Stimulated activated CD4-positive, alpha-beta T cell treated with anti-CD3 and anti-CD28 coated beads, Interleukin-15, amount 100 ng/mL, for 1 hour (primary cell): ENCODE measurements at places on chromosomes 12 and 14.

DNA sequence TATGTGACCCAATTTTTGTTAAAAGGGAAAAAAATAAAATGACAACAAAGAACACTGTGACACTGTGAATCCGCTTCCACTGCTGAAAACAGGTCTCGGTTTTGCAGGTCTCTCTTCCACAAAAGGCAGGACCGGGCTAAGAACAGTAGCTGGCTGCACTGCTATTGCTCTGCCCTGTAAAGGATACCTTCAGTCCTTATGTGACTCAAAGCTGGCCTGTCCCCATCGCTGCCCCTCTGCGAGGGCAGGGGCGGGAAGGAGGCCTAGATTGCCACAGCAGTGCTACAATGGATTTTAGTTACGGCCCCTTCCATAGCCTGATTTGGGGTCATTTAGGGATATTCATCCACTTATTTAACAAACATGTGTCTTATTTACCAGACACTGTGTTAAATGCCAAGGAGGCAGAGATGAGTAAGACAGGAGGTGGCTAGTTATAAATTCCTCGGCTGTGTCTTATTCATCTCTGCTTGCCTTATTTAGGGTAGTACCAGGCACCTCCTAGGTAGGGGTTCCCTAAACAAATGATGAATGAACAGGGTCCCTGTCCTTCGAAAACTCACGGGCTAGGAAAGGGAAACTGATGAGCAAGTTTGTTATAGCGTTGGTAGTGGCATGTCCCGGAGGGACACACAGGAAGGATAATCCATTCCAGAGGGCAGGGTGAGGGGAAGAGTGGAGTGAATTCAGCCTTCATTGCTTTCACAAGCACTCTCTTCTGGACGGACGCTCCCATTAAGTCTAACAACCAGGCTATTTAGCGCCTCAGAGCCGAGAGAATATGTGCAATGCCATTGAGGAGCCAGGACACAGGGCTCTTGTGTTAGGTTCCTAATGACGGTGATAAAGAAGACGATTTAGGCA lies 73.3 kb downstream of the EID3 start:
- DNase-seq = no peak

- DNase-seq = no peak
Measured at GRCh38 chr12:118337194-118337838, 35.4 kb downstream of the TAOK3 start.

GRCh38 chr14:72574715-72575114 lies 319.2 kb downstream of the DPF3 start:
- no peak for DNase-seq

- no peak for DNase-seq
Measured at GRCh38 chr14:96735526-96735925, 61.7 kb upstream of the VRK1 start.

DNA sequence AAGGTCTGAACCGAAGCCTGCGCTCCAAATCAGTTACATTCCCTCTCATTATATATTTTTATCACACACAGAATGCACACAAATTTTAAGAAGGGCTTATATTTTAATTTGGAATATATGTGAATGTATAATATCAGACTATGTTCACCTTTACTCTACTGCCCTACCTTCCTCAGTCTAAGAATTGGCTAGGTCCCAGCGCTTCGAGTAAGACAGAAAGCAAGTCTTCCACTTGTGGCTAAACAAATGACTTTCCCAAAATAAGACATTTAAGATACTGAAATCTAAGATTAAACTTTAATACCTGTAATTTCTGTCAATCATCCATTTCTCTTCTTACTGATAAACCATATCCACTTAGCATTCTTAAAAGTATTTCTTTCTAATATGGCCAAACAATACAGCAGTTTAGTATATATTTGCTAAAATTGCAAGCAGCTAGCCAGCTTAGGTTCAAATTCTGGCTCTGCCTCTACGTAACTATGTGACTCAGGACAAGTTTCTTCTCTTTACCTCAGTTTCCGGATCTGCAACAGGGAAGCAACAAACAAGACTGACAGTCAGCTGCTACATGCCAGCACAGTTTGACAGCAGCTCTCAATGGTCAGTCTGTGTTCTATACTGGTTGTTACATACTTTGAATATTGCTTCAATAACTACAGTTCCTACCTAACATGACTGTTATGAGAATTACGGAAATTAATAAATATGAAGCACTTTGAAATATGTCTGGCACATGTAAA lies 2.0 kb downstream of the INTS13 start:
- no peak for DNase-seq

DNA sequence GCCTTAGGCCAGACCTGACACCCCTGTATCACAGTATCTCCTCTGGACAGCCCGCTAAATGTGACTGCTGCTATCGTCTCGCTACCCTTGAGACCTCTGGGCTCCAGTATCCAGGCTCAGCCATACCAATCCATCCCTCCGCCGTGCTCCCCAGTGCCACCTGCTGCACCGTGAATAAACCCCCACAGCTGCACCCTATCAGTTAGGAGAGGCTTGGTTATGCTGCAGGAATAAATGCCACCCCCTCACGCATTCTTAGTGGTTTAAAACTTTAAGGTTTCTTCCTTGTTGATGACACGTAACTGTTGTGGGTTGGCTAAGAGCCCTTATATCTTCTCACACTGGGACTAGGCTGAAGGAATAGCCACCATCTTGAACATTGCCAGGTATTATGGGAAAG lies 12.1 kb downstream of the CCDC63 start:
- no peak for DNase-seq

DNA sequence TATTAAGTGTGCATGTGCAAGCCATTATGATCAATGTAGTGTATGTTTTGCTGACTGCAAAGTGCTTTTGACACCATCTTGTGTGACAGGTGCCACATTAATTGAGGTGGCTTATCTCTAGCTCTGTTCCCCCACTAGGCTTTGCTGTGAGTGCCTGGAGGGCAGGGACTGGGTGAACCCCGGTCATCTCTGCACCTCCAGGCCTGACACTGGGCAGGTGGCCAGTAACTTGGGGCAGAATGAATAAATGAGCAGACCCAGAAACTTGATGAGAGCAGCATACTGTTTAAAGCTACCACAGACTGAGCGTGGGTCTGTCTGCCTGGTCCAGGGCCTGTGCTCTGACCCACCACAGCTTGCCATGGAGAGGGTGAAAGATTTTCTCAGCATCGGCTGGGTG lies 151.6 kb downstream of the CALM1 start:
- DNase-seq = no peak

DNA sequence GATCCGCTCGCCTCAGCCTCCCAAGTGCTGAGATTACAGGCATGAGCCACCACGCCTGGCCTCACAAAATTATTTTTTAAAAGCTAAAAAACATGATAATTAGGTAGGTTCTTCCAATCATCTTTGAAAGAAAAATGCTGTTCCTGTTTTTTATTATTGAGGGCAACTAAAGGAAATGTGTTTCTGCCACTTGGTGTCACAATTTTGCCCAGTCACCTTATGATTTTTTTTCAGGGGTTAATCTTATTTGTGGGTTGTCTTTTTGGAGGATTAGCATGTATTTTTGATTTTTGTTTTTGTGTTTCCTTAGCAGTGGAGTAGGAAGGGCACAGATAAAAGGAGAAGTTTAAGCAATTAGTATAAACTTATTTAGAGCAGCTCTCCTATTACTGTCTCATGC lies 79.8 kb downstream of the PRORP start:
- no peak for DNase-seq

GRCh38 chr14:74852922-74853530 lies 22.9 kb downstream of the PROX2 start:
- DNase-seq = no peak

DNA sequence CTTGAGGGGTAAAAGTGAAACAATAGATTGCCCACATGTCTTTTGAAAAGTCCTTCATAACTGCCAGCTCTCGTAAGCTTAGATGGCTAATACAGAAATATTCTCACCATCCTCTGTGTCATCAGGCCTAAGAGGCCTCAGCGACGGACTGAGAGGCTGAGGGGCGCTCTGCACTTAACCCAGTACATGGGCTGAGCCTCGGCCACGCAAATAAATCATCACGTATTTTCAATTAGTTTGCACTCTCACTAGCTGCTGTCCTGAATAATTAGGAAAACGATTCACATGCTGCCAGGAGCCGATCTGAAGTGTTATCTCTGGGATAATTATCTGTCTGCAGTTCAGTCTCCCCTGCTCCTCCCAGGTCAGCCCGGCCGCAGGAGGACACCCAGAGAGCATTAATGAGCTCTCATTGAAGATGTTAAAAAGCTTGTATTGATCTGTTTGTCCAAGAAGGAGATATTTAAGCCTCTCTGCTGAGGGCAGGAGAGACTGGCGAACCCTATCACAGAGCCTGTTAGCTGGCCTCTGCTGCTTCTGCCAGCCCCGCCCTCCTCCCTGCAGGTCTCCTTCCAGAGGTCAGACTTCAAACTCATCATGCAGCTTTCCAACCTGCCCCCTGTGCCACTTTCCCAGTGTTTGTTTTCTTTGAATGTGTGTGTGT lies 1051.3 kb downstream of the VRK1 start:
- DNase-seq = no peak

DNA sequence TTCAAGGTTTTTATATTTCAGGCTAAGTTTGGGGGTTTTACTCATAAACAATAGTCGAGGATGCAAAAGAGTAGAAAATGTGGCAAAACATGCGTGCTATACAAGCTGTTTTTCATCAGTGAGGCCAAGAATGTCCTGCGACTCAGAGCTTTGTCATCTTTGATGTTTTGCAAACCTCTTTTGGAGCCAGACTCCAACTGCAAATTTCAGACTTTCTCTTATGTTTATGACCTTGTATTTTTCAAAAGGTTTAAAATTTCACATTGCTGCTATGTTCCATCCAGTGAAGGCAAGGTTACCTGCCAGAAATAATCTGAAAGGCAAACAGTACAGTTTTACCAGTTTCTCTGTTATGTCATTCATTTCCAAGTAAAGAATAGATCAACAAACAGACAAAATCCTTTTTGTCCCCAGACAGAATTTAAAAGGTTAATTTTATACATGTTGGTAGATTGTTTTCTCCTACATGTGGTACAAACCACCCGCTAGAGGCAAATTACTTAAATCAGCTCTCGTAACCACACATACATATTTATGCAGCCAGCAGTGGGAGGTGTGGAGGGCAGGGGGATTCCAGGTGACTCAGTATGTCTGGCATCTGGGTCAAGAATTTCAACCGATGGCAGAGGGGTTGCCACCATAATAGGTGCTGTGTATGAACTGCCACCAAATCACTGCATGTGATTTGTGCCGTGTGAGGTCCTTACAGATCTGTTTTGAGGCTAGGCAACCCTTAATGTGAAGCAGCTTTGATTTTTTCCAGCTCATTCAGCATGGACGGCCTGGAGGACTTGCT lies 119.8 kb upstream of the CPM start:
- peak; percentile 13 for DNase-seq

DNA sequence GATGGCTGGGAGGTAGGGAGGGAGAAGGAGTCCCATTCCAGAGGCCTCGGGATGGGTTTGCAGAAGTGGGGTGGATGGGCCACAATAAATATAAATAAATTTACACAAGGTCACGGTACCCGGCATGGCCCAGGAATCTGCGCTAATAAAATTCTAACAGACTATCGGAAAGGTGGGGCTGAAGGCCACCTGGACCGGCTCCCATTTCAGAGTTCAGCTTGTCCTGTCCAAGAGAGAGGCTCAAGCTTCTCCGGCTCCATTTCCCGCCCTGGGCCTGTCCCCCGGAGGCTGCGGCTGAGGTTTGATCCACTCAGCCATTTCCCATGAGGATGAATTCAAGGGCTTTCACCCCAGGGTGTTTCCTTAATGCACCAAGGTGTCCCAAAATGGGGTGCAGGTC lies 30.2 kb downstream of the FOXN4 start:
- no peak for DNase-seq

- no peak for DNase-seq
Measured at GRCh38 chr12:74981541-74981940, 228.1 kb downstream of the KCNC2 start.

GRCh38 chr14:80278293-80279023 lies 67.2 kb upstream of the DIO2 start:
- DNase-seq = no peak

- DNase-seq = no peak
Measured at GRCh38 chr12:120685522-120685921, 1.4 kb upstream of the MLEC start.

GRCh38 chr14:73887694-73888459 lies 1.2 kb downstream of the ZNF410 start:
- DNase-seq = no peak

DNA sequence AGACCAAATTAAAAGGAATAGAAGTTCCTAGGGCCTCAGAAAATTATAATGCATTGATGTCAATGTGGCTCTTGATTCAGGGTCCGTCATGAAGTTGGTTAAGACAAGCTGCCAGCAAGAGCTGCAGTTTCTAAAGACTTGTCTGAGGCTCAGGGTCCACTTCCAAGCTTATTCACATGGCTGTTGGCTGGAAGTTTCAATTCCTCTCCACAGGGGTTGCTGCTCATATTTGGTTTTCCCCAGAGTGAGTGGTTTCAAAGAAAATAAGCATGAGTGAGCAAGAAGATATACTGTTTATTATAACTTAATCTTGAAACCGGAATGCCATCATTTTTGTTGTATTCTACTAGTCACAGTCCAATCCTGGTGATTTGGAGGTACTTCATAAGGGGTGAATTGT lies 1247.4 kb downstream of the LRFN5 start:
- DNase-seq = no peak

- no peak for DNase-seq
Measured at GRCh38 chr12:125300249-125300648, 235.0 kb downstream of the AACS start.

- no peak for DNase-seq
Measured at GRCh38 chr14:94966344-94966743, 191.0 kb downstream of the DICER1 start.

DNA sequence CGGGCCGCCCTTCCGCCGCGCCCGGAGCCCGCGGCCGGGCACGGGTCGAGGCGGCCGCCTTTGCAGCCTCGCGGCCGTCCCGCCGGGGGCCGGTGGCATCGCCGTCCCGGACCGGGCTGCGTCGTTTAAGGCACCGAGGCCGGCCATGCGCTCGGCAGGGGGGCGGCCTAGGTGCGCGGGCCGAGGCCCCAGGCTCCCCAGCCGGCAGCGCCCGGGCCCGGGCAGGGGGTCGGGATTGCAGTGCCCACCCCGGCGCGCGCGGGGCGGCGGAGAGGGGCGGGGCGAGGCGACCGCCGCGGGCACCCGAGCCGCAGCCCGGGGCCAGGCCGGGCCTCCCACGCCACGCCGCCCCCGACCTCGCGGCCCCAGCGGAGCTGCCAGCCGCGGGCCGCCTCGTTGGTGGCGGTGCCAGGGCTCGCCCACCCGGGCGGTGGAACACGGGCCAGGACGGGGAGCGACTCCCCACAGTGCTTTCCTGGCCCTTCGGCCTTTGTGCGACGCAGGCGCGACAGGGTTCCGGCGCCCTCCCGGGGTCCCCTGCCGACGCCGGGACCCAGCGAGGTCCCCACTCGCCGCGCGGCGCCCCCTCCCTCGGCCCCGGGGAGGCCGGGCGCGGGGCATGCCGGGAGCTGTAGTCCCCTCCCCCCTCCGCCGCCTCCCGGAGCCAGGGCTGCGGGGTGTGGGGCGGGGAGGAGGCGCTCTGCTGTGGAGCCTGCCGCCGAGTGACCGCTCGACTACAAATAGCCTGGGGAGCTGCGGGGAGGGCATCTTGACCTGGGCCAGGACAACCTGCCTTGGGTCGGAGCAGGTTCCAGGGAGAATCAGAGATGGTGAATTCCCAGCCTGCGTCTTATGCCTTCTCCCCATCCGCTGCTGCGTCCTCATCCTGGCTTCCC lies 769 bp downstream of the FKBP4 start:
- DNase-seq = peak; percentile 58

- no peak for DNase-seq
Measured at GRCh38 chr12:52321418-52321817, 220 bp upstream of the KRT83 start.

GRCh38 chr14:95759941-95760340 lies 46.0 kb upstream of the TCL1A start:
- no peak for DNase-seq

- DNase-seq = no peak
Measured at GRCh38 chr14:34723867-34724266, 9.5 kb upstream of the CFL2 start.

- DNase-seq = no peak
Measured at GRCh38 chr14:31505411-31505810, 17.6 kb upstream of the GPR33 start.
